Diencephalon (tissue), 1 donor: ENCODE measurements at places on chromosomes 11 and 22. TPM values are rescaled to one million over a fixed set of nuclear protein-coding genes. Genes with fewer than 3 reads are reported as not detected.

Gene ASPHD2
- total RNA-seq, result 15.5 TPM

Gene SHISA8
- total RNA-seq, result not detected

Gene DRG1
- 75.4 TPM for total RNA-seq

Gene OR52I1
- not detected for total RNA-seq

Gene ANO1
- total RNA-seq, result 0.23 TPM
